Endothelial cell of umbilical vein (primary cell): ENCODE measurements at places on chromosomes 5 and 9. TPM values are rescaled to one million over a fixed set of nuclear protein-coding genes. Genes with fewer than 3 reads are reported as not detected.

GRCh38 chr5:124697933-124698591, 48.4 kb downstream of the ZNF608 start:
- DNase-seq, result peak; percentile 34
- H3K36me3 ChIP-seq, result no peaks in the 10 kb centered on the region
- H3K27ac ChIP-seq, result no peak overlapping the region

DNA sequence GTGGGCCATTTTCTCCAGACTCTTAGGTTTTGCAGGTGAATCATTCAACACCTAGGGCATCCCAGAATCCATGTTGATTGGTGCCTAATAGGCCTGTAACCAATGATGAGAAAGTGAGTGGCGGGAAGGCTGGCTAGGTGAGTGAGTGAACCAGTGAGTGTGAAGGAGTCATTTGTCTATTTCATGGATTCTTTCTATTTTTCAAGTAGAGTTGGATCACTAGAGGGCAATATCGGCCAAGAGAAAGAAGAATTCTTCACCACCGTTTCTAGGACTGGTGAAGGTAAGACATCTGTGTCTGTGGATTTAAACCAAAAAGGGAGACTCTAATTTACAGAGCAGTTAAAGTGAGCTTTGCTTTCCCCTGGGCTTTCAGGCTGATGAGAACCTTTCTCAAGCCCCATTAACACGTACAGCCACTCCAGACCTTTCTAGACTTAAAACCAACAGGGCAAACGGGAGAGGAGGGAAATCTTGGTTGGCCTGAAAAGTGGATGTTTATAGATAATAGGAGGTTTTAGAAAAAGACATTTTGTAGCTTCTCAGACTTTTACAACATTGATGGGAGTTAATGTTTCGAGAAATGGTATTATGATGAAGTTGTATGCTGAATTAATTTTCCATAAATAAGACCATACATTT, 114.3 kb upstream of the IL12B start:
- no peaks in the 10 kb centered on the region for H3K4me1 ChIP-seq
- H3K36me3 ChIP-seq, result no peaks in the 10 kb centered on the region
- no peak overlapping the region for H3K4me3 ChIP-seq
- H3K27me3 ChIP-seq, result no peaks in the 10 kb centered on the region
- no peak overlapping the region for H3K27ac ChIP-seq

Gene ACTBL2
- polyA plus RNA-seq, result 0.03 and 0.08 TPM in 2 replicates

DNA sequence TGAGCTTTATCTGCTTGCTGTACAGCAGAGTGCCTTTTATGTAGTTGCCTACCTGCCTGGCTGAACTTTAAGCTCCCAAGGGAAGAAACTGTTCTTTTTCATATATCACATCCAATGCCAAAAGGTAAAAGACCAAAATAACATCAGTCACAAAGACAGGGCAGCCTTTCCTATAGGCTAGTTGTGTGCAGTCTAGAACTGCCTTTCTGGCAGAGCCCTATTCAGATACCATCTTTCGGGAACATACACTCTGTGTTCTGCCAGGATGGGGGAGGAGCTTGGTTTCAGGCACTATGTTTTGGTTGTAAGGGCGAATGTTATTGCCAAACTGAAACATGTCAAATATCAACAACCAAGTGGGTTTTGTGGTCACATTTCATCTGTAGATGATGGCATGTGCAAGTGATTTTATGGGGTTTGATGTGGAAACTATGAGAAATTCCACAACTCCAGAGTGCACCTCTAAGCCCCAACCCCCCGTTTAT, 314.5 kb downstream of the ADGRV1 start:
- H3K4me1 ChIP-seq, result peaks cover 3% of the 10 kb centered on the region
- no peak overlapping the region for H3K27ac ChIP-seq
- no peak for DNase-seq
- H3K27me3 ChIP-seq, result no peaks in the 10 kb centered on the region
- no peaks in the 10 kb centered on the region for H3K36me3 ChIP-seq
- no peak overlapping the region for H3K4me3 ChIP-seq

DNA sequence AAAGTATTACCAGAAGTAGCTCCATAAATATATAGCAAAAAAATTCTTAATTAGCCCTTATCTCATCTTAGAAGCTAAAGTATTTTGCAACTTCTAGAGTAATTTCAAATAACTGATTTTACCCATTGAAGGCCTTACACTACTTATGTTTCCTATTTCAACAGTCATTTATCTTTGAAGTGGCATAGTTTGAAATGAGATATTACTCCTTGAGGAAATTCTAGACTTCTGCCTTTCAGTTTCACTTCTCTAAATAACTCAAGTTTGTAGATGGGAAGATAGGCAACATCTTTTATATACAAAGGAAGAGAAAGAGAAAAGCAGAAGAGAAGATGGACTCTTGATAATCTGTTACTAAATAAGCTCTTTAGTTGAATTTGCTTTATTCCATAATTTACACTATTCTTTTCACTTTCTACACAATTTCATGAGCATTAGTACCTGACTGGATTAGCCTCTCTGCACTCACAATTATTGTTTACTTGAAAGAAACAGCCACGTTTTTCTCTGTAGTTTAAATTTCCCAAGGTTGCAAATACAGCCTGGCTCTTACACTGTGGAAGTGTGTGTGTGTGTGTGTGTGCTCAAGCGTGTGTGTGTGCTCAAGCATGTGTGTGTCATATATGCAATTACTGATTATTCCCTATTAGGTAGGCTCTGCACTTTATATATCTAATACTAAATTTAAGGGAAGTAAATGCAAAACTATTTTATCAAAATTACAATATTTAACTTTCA, 60.6 kb upstream of the EMB start:
- DNase-seq, result no peak
- H3K4me1 ChIP-seq, result no peaks in the 10 kb centered on the region
- no peak overlapping the region for H3K4me3 ChIP-seq
- no peak overlapping the region for H3K27ac ChIP-seq

GRCh38 chr9:5846096-5846495, 13.2 kb upstream of the ERMP1 start:
- no peak overlapping the region for H3K4me3 ChIP-seq
- no peaks in the 10 kb centered on the region for H3K27me3 ChIP-seq
- H3K36me3 ChIP-seq, result no peaks in the 10 kb centered on the region
- no peak overlapping the region for H3K27ac ChIP-seq

DNA sequence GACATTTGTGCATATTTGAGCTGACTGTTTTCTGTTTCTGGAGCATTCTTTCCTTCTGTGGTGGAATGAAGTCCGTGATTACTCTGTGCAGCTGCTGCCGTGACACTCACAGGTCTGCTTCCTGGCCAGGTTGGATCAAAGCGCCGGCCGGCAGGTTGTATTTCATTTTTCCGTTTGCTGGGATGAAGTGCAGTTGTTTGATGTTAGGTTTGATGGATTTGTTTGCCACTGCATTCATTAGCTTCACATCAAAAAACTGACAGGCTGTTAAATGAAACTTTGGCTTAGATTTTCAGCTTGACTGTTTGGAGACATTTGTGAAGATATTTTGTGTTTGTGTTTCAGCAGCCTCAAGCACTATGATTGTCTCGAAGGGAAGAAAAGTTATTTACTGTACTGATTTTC, 140.1 kb downstream of the KDM4C start:
- H3K4me3 ChIP-seq, result no peak overlapping the region

GRCh38 chr5:107149243-107150005, 521.3 kb downstream of the EFNA5 start:
- no peaks in the 10 kb centered on the region for H3K4me1 ChIP-seq
- no peak overlapping the region for H3K27ac ChIP-seq
- no peaks in the 10 kb centered on the region for H3K27me3 ChIP-seq
- H3K36me3 ChIP-seq, result no peaks in the 10 kb centered on the region
- H3K4me3 ChIP-seq, result no peak overlapping the region
- no peak for DNase-seq

GRCh38 chr5:354581-355378, 33.3 kb downstream of the AHRR start:
- H3K4me3 ChIP-seq, result no peak overlapping the region
- no peak for DNase-seq
- H3K4me1 ChIP-seq, result no peaks in the 10 kb centered on the region
- H3K27ac ChIP-seq, result no peak overlapping the region
- no peaks in the 10 kb centered on the region for H3K27me3 ChIP-seq
- H3K36me3 ChIP-seq, result no peaks in the 10 kb centered on the region

Gene DMRT2
- polyA plus RNA-seq, result not detected in 2 replicates

Gene FOXD4L4
- not detected in 2 replicates for polyA plus RNA-seq

Gene HK3
- not detected in 2 replicates for polyA plus RNA-seq

DNA sequence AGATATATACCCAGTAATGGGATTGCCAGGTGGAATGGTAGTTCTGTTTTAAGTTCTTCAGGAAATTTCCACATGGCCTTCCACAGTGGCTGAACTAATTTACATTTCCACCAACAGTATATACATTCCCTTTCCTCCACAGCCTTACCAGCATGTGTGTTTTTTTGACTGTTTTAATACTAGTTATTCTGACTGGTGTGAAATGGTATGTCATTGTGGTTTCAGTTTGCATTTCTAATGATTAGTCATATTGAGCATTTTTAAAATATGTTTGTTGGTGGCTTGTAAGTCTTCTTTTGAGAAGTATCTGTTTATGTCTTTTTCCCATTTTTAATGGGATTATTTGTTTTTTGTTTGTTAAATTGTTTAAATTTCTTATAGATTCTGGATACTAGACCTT, 208.9 kb downstream of the CFAP90 start:
- H3K27me3 ChIP-seq, result no peaks in the 10 kb centered on the region
- H3K36me3 ChIP-seq, result no peaks in the 10 kb centered on the region
- no peak overlapping the region for H3K27ac ChIP-seq
- no peaks in the 10 kb centered on the region for H3K4me1 ChIP-seq
- H3K4me3 ChIP-seq, result no peak overlapping the region

- DNase-seq, result no peak
- no peaks in the 10 kb centered on the region for H3K36me3 ChIP-seq
These were observed 435.4 kb downstream of the ZSWIM6 start for GRCh38 chr5:61767231-61768080.

GRCh38 chr5:172074896-172075295, 68.5 kb upstream of the FBXW11 start:
- peaks cover 3% of the 10 kb centered on the region for H3K36me3 ChIP-seq
- DNase-seq, result no peak
- no peaks in the 10 kb centered on the region for H3K4me1 ChIP-seq
- H3K4me3 ChIP-seq, result no peak overlapping the region
- no peaks in the 10 kb centered on the region for H3K27me3 ChIP-seq

DNA sequence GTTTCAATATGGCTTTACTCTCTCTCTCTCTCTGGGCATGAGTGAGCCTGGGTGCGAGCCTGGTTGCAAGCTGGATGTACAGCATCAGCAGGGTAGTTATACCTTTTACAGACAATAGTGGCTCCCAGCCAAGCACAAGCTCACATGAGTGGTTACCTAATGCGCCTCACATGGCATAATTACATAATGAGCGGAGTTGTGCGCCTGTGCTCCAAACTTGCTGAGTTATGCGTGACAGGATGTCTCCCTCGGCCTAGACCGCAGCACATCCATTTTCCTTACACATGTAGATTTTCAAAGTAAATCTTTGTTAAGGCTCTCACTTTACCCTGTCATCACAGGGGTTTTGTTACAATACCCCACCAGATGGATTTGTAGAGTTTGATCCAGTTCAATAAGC, 233.5 kb upstream of the WWC1 start:
- no peak for DNase-seq

Gene ZNF169
- 5.5 and 7.7 TPM in 2 replicates for polyA plus RNA-seq

DNA sequence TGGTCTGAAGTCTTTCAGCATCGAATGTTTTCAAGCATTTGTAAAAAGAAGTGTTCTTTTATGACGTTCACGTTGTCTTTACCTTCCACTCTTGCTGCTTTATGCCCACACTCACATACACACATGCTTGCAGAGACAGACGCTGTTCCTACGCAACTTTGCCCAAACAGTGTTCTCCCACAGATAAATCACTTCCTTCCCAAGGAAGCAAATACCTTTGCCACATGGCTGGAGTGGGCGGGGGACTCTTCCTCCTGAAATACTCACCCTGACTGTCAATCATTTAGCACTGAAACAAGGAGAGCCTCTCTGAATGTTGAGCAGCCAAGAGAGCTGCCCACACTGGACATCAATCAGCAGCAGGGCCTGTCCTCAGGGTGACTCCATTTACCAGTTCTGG, 22.4 kb upstream of the ASTN2 start:
- no peak for DNase-seq
- no peaks in the 10 kb centered on the region for H3K4me1 ChIP-seq
- H3K4me3 ChIP-seq, result no peak overlapping the region

- H3K27ac ChIP-seq, result no peak overlapping the region
- no peak overlapping the region for H3K4me3 ChIP-seq
These were observed 21.7 kb upstream of the SPINK7 start for GRCh38 chr5:148290271-148291195.

Gene PCDHGA1
- 0.44 and 0.45 TPM in 2 replicates for polyA plus RNA-seq

Gene TMEM215
- not detected in 2 replicates for polyA plus RNA-seq

DNA sequence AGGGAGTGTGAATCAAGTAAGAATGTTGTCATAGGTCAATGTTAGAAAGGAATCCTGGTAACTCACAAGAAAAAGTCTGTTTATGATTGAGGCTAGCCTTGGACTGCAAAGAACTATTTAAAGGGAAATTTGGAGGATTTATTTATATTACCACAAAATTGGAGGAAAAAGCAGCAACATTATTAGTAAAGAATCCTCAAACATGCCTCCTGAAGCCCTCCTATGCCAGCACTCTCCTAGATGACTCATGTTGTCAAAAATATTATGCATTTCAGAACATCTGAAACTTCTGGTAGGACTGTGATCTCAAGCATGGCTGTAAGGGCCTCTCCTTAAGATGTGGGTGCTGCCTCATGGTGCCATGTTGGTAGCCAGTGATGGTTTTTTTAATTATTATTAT, 628.5 kb downstream of the CHSY3 start:
- no peak for DNase-seq
- H3K27ac ChIP-seq, result no peak overlapping the region
- H3K36me3 ChIP-seq, result no peaks in the 10 kb centered on the region
- H3K4me1 ChIP-seq, result no peaks in the 10 kb centered on the region

- no peaks in the 10 kb centered on the region for H3K27me3 ChIP-seq
- peak; percentile 41 for DNase-seq
- H3K4me3 ChIP-seq, result no peak overlapping the region
- H3K36me3 ChIP-seq, result no peaks in the 10 kb centered on the region
These were observed 441.9 kb downstream of the ARHGEF28 start for GRCh38 chr5:74067748-74068541.

DNA sequence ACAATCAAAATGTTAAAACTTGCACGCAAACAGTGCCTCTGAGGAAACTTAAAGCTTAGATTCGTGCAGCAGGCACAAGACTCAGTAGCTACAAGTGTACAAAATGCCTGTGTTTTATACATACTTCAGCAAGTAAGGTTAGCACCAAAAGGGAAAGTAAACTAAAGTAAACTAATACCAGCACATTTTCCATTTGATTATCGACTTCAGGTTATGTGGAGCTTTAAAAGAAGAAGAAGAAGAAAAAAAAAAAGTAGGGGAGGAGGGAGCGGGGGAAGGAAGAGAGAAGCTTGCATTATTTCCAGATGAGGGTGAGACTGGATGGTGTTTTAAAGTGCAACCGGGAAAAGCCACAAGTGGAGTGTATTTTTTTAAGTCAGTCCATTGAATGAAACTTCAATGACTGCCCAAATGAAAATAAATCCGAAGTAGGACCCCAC, 596 bp upstream of the ADAMTS6 start:
- H3K27me3 ChIP-seq, result no peaks in the 10 kb centered on the region
- peak overlapping the region; percentile 87 for H3K27ac ChIP-seq
- no peaks in the 10 kb centered on the region for H3K36me3 ChIP-seq

GRCh38 chr5:92559781-92560180, 1021.2 kb downstream of the NR2F1-AS1 start:
- no peaks in the 10 kb centered on the region for H3K4me1 ChIP-seq
- peak; percentile 73 for DNase-seq
- H3K36me3 ChIP-seq, result no peaks in the 10 kb centered on the region
- H3K27ac ChIP-seq, result no peak overlapping the region
- no peak overlapping the region for H3K4me3 ChIP-seq
- H3K27me3 ChIP-seq, result no peaks in the 10 kb centered on the region

Gene PCDH1
- 113 and 124 TPM in 2 replicates for polyA plus RNA-seq
